Hematopoietic multipotent progenitor cell treated with erythropoietin and hydrocortisone succinate and interleukin-3 and kit ligand, for 8 days (in vitro differentiated cells): ENCODE measurements at places on chromosomes 2 and 18.

DNA sequence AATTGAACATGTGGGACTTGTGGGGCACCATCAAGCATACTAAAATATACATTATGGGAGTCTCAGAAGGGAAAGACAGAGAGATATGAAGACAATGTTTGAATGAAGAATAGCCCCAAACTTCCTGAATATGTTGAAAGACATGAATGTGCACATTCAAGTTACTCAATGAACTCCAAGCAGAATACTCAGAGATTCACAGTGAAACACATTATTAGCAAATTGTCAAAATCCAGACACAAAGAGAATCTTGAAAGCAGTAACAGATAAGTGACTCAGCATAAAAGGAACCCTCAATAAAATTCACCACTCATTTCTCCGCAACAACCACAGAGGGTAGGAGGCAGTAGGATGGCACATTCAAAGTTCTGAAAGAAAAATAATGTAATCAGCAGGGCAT is 8.8 kb downstream of the C2orf92 start:
- peak; percentile 33 for DNase-seq

DNA sequence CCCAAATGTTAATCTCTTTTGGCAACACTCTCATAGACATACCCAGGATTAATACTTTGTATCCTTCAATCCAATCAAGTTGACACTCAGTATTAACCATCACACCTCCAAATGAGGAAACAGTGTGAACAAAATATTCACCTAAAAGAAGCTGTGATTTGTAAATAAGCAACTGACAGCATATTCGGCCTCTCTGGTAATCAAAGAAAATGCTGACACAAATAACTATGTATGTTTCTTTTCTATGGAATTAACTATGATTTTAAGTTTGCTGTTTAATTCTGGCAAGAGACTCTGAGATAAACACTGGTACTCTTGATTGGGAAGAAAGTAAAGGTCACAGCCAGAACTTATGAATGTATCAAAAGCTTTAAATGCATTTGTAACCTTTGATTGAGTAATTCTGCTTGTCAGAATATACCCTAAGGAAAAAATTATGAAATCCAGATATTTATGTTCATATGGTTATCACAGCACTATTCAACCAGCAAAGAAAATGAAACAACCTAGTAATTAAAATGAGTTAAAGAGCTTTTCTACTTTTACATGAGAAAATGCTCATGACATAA is 3.6 kb upstream of the GYPC start:
- no peak for DNase-seq

- peak; percentile 39 for DNase-seq
These were observed 550 bp upstream of the SFXN5 start for GRCh38 chr2:73072129-73072395.

DNA sequence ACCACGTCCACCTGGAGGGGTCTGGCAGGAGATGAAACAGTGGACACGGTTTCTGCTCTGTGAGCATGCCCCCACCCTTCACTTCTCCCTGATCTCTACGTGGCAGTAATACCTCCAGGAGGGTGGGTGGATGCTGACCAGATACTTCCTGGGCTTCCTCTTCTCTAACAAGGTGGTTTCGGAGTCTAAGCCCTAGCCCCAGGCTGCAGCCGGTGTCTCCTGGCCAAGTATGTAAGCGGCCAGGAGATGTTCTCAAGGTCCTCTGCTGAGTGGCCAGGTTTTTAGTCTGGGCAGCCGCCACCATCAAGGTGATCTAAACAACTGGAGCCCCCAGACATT is 101.8 kb upstream of the ASB18 start:
- no peak for DNase-seq

GRCh38 chr2:39127973-39128372 is 7.1 kb upstream of the SOS1 start:
- DNase-seq: peak; percentile 76

DNA sequence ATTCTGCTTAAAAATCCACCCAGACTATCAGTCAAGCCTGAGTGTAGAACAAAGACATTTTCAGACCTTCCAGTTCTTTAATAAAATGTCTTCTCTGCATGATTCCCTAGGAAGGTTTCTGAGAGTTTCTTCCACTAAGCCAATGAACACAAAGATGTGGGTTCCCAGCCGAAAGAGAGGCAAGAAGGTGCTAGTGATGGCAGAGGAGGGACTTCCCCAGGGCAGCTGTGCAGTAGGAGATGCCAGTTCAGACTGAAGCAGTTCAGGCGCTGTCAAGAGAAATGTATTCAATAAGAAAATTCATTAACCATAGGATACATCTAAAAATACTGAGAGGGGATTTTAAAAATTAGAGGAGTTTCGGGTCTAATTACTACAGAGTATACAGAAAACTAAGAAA is 83.3 kb downstream of the RND3 start:
- no peak for DNase-seq

DNA sequence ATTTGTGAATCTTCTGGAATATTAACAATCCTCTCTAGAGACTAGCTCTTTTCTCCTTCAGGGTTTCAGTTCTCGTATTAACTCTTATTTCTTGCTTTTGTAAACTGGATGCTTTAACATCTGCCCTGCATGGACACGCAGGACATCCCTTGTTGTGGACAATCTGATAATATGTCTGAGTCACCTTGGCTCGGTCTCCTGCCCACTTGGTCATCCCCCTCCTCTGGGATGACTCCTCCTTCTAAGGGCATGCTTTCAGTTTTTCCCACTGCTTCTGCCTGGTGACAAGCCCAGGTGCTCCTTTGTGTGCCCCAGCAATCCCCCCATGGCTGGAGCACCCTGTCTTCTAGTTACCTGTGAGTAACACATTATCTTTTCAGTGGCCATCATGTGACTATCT is 460.5 kb downstream of the DSC3 start:
- DNase-seq: no peak

DNA sequence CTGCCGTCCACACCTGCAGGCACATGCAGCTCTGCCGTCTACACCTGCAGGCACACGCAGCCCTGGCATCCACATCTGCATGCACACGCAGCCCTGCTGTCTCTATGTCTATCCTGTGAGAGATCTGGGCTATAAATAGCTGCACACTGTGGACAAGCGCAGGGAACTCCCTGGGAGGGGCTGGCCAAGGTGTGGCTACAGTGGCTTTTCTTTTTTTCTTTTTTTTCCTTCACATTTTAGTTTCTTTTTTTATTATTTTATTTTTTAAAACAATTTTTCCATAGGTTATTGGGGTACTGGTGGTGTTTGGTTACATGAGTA is 42.0 kb downstream of the TMEM182 start:
- DNase-seq: no peak

- no peak for DNase-seq
These were observed 317.6 kb downstream of the PRKCE start for GRCh38 chr2:45968946-45969584.

DNA sequence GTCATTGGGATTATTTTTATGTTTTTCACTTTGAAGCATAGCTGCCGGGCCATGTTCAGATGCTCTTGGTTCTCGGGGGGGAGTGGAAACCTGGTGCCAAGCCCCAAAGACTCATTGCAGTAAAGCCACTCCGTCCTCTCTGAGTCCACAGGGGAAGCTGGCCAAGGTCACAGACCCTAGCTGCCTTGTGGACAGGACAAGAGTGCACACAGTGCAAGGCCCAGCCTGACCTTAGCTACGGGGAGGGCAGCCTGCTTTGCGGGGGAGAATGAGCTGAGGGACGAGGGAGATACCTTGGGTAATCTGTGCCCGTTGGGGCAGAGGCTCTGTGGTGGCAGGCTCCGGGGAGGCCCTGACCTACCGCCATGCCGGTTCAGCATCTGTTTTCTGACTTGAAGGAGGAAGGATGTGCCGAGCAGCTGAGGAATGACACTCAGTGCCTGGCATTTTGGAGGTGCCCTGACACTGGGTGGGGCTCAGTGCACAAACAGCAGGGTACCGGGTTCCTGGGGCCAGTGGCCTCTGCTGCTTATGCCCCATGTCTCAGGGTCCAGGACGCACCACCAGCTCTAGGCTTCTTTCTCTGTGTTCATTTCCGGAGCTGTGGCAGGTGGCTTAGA is 87.2 kb downstream of the STPG4 start:
- DNase-seq: no peak

GRCh38 chr2:136117391-136117841 is 533 bp downstream of the CXCR4 start:
- DNase-seq: peak; percentile 56
